GM12878 (cell line): ENCODE measurements at places on chromosomes 12 and 14. TPM values are rescaled to one million over a fixed set of nuclear protein-coding genes. Genes with fewer than 3 reads are reported as not detected.

Gene DNAH10
- 0.18 and 0.53 TPM in 2 replicates for total RNA-seq

Gene NXPH4
- 0.19 and 0.26 TPM in 2 replicates for total RNA-seq

Gene MORN3
- 0.15 and 0.19 TPM in 2 replicates for total RNA-seq

Gene DHRS2
- 0.49 and 0.58 TPM in 2 replicates for total RNA-seq

Gene KRT77
- total RNA-seq: not detected in 2 replicates

Gene PRIMA1
- not detected in 2 replicates for total RNA-seq

Gene LTBP2
- total RNA-seq: 0.10 and 0.16 TPM in 2 replicates

Gene CAPS2
- total RNA-seq: 5.1 and 5.4 TPM in 2 replicates

Gene TAS2R8
- not detected in 2 replicates for total RNA-seq

Gene UNC119B
- 22.4 and 23.3 TPM in 2 replicates for total RNA-seq

- no peak overlapping the region for H3K27ac ChIP-seq
- H3K27me3 ChIP-seq: no peaks in the 10 kb centered on the region
- H3K36me3 ChIP-seq: no peaks in the 10 kb centered on the region
- DNase-seq: no peak
- H3K4me3 ChIP-seq: no peak overlapping the region
- no peaks in the 10 kb centered on the region for H3K4me1 ChIP-seq
Measured at GRCh38 chr14:55794655-55795595, 214.9 kb downstream of the KTN1 start.

GRCh38 chr14:74834692-74835392, 41.1 kb downstream of the PROX2 start:
- peak overlapping the region; percentile 60; the same call in 1 of the 2 replicates for H3K27ac ChIP-seq
- H3K27me3 ChIP-seq: no peaks in the 10 kb centered on the region
- no peak overlapping the region for H3K4me3 ChIP-seq

DNA sequence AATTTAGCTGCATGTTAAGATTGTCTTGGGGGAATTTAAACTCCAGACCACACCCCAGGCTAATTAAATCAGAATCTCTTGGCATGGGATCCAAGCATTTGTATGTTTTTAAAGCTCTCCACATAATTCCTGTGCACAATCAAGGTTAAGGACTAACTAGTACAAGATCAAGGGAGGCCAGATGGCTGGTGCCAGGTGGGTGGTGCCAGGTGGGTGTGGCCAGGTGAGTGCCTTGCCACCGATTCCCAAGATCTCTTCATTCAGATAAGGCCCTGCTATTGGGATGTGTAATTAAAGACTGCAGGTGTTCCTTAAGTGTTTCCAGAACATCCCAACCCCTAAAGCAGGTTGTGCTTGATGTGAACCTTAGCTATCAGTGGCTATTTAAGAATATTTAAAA, 75.1 kb downstream of the NRXN3 start:
- no peaks in the 10 kb centered on the region for H3K36me3 ChIP-seq
- no peak for DNase-seq
- H3K27ac ChIP-seq: no peak overlapping the region
- no peaks in the 10 kb centered on the region; the same call in none of the 2 replicates for H3K27me3 ChIP-seq
- H3K4me3 ChIP-seq: no peak overlapping the region
- no peaks in the 10 kb centered on the region for H3K4me1 ChIP-seq

- no peaks in the 10 kb centered on the region for H3K27me3 ChIP-seq
- no peaks in the 10 kb centered on the region for H3K36me3 ChIP-seq
- DNase-seq: no peak
Measured at GRCh38 chr12:39235990-39236767, 206.7 kb downstream of the KIF21A start.

GRCh38 chr12:56930241-56930640, 4.0 kb downstream of the SDR9C7 start:
- H3K27ac ChIP-seq: no peak overlapping the region
- no peak for DNase-seq
- no peaks in the 10 kb centered on the region for H3K36me3 ChIP-seq

GRCh38 chr12:97167598-97167997, 260.5 kb downstream of the NEDD1 start:
- no peaks in the 10 kb centered on the region for H3K27me3 ChIP-seq
- H3K27ac ChIP-seq: no peak overlapping the region
- no peak overlapping the region for H3K4me3 ChIP-seq
- no peak for DNase-seq

- no peaks in the 10 kb centered on the region for H3K4me1 ChIP-seq
- H3K27ac ChIP-seq: no peak overlapping the region
- DNase-seq: peak; percentile 8
- H3K4me3 ChIP-seq: no peak overlapping the region
- no peaks in the 10 kb centered on the region for H3K27me3 ChIP-seq
- no peaks in the 10 kb centered on the region for H3K36me3 ChIP-seq
Measured at GRCh38 chr12:28294300-28294699, 104.0 kb downstream of the CCDC91 start.

GRCh38 chr12:24125280-24125679, 175.8 kb upstream of the SOX5 start:
- peaks cover 8% of the 10 kb centered on the region for H3K4me1 ChIP-seq
- no peaks in the 10 kb centered on the region for H3K36me3 ChIP-seq
- H3K27ac ChIP-seq: no peak overlapping the region
- DNase-seq: no peak

GRCh38 chr12:126451809-126452208, 1386.6 kb downstream of the AACS start:
- H3K27me3 ChIP-seq: no peaks in the 10 kb centered on the region
- H3K36me3 ChIP-seq: no peaks in the 10 kb centered on the region
- no peak overlapping the region for H3K27ac ChIP-seq
- H3K4me1 ChIP-seq: no peaks in the 10 kb centered on the region
- DNase-seq: no peak

DNA sequence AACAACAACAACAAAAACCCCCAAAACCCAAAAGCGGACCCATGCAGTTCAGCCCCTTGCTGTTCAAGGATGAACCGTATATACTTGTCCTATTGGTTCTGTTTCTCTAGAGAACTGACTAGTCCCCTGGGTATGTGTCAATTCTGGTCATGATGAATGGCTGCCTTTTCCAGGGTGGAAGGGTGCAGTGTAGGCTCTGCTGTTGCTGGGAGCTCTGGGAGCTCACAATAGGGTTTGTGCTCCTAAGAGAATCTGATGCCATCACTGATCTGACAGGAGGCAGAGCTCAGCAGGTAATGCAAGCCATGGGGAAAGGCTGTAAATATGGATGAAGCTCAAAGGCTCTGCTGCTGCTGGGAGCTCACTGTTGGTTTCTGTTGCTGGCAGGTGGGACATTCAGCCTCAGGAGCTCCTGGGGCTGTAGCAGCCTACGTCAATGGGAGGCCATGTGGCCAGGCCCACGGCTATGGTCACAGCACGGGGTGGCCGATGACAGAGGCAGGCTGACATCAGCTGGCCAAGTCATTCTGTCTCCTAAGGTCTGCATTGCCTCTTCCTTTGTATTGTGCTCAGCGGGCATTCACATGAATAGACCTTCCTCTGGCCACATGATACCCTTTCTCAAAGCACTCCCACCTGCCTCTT, 37.9 kb downstream of the DLK1 start:
- no peak for DNase-seq
- H3K4me3 ChIP-seq: no peak overlapping the region
- H3K27me3 ChIP-seq: no peaks in the 10 kb centered on the region
- no peaks in the 10 kb centered on the region for H3K36me3 ChIP-seq

- no peaks in the 10 kb centered on the region for H3K36me3 ChIP-seq
- H3K4me3 ChIP-seq: no peak overlapping the region
- no peak overlapping the region for H3K27ac ChIP-seq
- peaks cover 3% of the 10 kb centered on the region; the same call in 1 of the 2 replicates for H3K27me3 ChIP-seq
Measured at GRCh38 chr12:95922231-95922630, 20.2 kb downstream of the CCDC38 start.

DNA sequence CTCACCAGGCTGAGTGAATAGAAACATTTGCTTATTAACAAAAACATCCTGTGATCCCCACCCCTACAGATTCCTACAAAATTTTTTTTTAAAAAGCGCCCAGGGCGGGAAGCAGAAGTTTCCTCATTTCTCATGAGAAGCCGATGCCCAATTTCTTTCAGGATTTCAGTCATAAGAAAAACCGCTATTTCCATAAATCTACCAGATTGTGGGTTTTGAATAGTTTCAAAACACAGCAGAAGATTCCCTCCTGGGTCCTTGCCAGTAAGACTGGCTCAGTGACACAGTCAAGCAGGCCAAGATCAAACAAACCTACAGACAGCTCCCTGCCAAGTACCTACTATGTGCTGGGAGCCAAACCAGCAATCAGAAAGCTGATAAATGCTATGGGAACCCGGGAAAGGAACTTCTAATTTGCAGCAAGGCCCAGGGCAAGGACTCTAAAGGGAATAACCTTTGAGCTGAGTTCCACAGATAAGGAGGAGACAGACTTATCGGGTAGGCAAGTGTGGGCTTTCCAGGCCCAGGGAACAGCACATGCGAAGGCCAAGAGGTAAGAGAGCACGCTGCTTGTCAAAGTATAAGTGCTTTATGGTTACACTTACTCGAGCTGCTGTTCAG, 68.7 kb downstream of the CCDC88C start:
- H3K4me1 ChIP-seq: peaks cover 66% of the 10 kb centered on the region
- DNase-seq: no peak
- H3K27ac ChIP-seq: peak overlapping the region; percentile 98
- H3K27me3 ChIP-seq: no peaks in the 10 kb centered on the region
- H3K4me3 ChIP-seq: peak overlapping the region; percentile 45; the same call in 1 of the 2 replicates
- H3K36me3 ChIP-seq: peaks cover 12% of the 10 kb centered on the region

DNA sequence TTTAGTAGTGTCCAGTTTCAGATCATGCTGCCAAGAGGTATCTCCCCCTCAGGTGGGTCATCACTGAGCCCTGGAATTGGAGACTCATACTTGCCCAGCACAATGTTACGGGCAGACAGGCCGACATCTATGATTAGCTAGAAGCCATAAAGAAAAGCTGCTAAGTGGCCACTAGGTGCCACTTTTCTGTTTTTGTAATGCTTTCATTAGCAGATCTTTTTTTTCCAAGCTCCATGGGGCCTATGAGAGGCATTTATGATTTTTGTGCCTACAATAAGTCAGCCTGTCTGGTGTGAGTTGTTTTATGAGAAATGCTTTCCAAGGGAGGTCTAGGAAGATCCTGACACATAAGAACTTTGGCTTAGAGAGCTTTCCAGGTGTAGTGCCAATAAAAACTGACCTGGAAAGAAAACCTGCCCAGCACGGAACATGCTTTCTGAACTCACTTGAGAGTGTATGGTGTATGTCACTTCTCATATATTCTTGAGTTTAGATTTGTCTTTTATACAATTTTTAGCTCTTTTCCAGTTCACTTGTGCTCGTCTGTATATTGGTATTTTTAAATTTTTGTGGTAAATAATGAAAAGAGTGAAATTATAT, 21.8 kb upstream of the SMCO2 start:
- H3K4me1 ChIP-seq: no peaks in the 10 kb centered on the region
- no peak for DNase-seq
- peaks cover 3% of the 10 kb centered on the region for H3K36me3 ChIP-seq

DNA sequence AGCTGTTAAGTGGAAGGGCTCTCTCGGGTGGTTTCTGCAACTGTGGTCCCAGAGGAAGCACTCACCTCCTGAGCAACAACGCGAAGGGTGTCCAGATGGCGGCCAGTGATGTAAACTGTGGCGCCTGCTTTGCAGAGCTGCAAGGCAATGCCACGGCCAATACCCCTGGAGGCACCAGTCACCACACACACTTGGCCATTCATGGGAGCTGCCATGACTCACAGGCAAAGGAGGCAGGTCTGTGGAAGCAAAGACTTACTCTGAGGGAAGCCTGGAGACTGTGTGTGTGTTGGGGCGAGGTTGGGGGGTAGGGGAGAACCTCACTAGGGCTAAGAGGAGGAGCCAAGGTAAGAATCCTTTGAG, 707 bp downstream of the DHRS1 start:
- H3K4me1 ChIP-seq: peaks cover 25% of the 10 kb centered on the region
- no peaks in the 10 kb centered on the region for H3K27me3 ChIP-seq
- H3K36me3 ChIP-seq: peaks cover 10% of the 10 kb centered on the region
- H3K27ac ChIP-seq: peak overlapping the region; percentile 51
- H3K4me3 ChIP-seq: peak overlapping the region; percentile 96

DNA sequence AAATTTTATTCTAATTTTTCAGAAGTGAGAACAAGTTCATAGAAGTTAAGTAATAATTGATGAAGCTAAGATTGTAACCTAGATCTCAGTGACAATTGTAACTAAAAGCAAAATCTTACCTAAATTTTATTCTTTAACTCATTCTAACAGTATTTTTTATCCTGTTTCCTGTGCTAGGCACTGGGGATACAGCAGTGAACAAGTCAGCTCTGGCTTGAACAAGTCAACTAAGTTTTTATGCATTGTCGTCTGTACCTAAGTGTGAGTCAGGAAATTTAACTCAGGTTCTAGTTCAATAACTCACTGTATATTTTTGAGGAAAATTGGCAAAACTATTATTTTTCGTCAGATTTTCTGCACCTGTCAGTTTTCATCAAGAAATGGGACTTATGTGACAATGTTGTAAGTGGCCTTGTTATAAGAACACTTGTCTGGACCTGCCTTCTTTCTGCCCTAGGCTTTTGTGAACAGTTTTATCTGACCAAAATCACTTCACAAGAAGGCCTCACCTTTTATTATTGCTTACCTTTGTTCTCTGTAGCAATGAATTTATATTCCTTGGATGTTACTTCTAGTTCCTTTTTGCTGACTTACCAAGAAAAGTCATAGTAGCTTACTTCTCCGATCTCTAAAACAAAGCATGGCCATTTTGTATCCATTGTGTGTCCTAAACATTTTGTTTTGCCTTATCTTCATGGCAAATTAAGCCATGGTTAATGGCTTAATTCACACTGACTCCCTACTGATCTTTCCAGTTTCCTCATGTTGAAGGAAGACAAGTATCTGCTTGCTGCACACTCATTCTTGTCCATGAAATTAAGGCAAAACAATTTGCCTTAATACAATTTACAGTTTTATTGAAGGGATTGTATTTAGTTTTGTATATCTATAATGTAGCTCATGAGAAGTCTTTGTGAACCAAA, 2.7 kb downstream of the TMTC3 start:
- no peaks in the 10 kb centered on the region for H3K36me3 ChIP-seq
- no peaks in the 10 kb centered on the region for H3K4me1 ChIP-seq
- no peak for DNase-seq

GRCh38 chr14:96362965-96363750, at the start of the genes ATG2B and GSKIP:
Gene ATG2B, minus strand, starts transcription at chr14:96363341. Its CDS starts 365 bp downstream, at chr14:96362976.
Gene GSKIP, plus strand, starts transcription at chr14:96363526. Its CDS starts 18,722 bp downstream, at chr14:96382248.
- no peaks in the 10 kb centered on the region for H3K36me3 ChIP-seq
- peak; percentile 71 for DNase-seq
- H3K4me3 ChIP-seq: peak within 1 kb of the TSS; percentile 98
- no peaks in the 10 kb centered on the region for H3K27me3 ChIP-seq
- peaks cover 12% of the 10 kb centered on the region for H3K4me1 ChIP-seq

GRCh38 chr12:88298761-88299242, 156.7 kb downstream of the TMTC3 start:
- peak; percentile 31 for DNase-seq
- no peaks in the 10 kb centered on the region for H3K36me3 ChIP-seq
- peak overlapping the region; percentile 71 for H3K27ac ChIP-seq
- no peaks in the 10 kb centered on the region for H3K27me3 ChIP-seq
- H3K4me1 ChIP-seq: peaks cover 5% of the 10 kb centered on the region; the same call in 1 of the 2 replicates

DNA sequence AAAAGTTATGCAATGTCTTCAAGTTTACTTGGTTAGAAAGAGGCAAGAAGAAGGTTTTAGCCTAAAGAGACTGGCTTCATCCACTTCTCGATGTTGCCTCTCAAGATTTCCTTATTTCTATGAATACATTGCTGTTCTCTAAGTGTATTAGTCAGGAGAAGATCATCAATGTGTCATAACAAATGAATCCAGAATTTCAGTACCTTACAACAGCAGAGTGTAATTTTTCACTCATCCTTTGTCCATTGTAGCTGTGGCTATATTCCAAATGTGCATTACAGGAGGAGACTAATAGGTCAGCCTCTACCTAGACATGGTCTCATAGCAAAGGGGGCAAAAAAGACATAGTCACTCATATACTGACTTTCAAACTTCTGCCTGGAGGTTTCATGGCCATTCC, 579.1 kb downstream of the PRKD1 start:
- DNase-seq: no peak
- H3K4me1 ChIP-seq: no peaks in the 10 kb centered on the region
- no peaks in the 10 kb centered on the region for H3K27me3 ChIP-seq
- H3K36me3 ChIP-seq: no peaks in the 10 kb centered on the region
- no peak overlapping the region for H3K4me3 ChIP-seq
- H3K27ac ChIP-seq: no peak overlapping the region
